ENCODE measurements at places on chromosomes 4 and X.

- no peak for DNase-seq
Observed at GRCh38 chr4:1629699-1630083, 54.4 kb downstream of the FAM53A start.

GRCh38 chr4:113040793-113041192, 8.7 kb upstream of the ANK2 start:
- no peak for DNase-seq

- DNase-seq = no peak
Observed at GRCh38 chr4:57191523-57192034, 81.4 kb upstream of the IGFBP7 start.

DNA sequence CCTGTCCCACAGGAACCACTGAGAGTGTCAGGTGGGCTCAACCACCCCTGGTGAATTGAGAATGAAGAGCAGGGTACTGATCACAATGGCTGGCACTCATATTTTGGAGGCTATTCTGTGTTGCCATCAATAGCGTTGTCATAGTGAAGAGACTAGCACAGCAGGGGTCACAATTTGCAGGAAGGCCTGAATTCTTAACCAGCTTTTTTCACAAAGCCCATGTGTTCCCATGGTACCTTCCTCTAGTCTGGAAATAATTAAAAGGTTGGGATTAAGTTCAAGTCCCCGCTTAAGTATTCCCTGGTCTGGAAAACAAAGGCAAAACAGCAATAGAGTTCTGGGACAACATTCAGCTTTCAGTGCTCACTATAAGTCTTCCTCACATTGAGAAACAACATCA, 1051.7 kb downstream of the C4orf33 start:
- DNase-seq = no peak

DNA sequence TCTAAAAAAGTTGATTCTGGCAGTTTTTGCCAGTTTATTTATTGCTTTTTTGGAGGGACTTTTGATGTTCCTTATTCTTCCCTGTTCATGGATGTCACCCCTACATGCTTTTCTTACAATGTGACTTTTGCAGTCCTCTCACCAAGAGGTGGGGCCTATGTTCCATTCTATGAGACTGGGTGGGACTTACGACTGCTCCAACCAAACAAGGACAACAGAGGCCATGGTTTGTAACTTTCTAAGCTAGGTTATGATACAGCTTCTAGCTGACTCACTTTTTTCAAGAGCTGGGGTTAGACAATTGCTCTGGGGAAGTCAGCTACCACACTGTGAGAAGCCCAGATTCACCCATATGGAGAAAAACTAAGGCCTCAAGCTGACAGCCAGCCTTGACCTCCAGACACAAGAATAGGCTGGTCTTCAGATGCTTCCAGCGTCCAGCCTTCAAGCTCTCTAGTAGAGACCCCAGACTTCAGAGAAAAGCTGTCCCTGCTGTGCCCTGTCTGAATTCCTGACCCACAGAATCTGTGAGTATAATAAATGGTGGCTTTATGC, 39.5 kb downstream of the ENOPH1 start:
- no peak for DNase-seq

DNA sequence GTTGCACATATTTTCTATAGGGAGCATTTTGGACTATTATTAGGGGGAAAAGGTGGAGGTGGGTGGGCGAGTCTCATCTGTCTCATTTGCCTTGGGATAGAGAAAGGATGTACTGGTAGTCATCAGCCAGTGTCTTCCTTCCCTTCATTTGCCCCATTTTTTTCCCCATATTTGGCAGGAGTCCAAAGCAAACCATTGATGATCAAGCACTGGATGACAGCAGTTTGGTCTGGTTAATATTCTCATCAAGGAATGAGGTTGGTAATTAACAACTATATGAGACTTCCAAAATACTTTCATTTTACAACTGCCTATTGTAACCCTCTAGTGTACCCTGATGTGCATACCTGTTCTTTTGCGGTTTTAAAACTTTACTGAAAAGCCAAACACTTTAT, 22.6 kb upstream of the IGFBP7 start:
- DNase-seq = no peak

- DNase-seq = peak; percentile 26
Observed at GRCh38 chrX:70030301-70030767, 19.4 kb downstream of the AWAT2 start.

DNA sequence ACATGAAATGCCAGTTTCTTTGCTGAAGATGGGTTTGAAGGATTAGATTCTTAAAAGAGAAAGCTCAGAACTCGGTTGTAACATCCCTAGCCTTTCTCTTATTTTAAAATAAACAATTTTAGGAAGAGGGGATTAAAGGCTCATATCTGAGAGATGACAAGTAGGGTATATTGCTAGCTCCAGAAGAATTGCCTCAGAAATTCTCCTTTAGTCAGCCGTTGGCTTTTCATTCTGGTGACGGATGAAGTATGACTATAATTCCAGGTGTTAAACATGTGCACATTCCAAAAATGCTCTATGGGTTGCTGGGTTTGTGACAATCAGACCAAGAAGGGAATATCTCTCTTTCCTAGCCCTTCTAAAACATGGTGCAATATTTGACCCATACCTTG, 17.8 kb downstream of the DKK2 start:
- no peak for DNase-seq

- no peak for DNase-seq
Observed at GRCh38 chrX:154056770-154057241, 37.1 kb upstream of the IRAK1 start.

DNA sequence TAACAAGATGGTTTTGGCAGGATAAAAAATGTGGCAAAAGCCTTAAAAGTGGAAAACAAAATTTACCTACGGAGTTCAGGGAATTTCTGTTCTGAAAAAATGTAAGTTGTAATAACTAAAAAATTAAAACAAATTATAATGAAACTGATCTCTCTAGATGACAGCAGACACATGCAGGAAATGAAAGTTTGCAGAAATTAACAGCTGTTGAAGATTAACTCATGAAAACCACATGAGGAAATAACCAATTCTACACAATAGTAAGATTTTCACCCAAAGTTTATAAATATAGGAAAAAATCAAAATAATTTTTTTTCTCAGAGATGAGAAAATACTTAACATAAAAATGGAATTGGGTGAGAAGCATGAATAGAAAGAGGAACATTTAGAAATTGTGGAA, 47.5 kb upstream of the UGT2B15 start:
- no peak for DNase-seq

GRCh38 chrX:154436983-154437752, at the start of gene GDI1:
GDI1 (plus strand) TSS chrX:154437154; CDS start chrX:154437255, 101 bp downstream.
- peak; percentile 27 for DNase-seq

GRCh38 chrX:41082783-41083182, 2.5 kb upstream of the USP9X start:
- no peak for DNase-seq

DNA sequence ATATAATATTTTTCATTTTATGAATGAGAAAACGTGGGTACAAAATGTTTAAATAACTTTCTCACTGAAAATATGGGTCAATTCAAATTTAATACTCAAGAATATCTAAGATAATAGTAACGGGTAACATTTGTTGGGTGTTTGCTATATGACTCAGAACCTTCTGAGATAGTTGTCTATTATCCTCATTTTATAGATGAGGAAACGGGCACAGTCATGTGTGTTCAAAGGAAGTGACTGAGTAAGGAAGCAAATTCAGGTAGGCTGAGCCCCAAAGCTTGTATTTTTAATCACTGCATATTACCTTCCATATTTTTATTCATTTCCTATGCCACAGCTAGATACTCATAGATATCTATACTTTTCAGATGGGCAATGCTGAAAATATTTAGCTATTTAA, 12.2 kb upstream of the CAMK2D start:
- DNase-seq = no peak

GRCh38 chrX:20434986-20435385, 168.3 kb upstream of the RPS6KA3 start:
- no peak for DNase-seq

GRCh38 chr4:172007889-172008288, 194.7 kb downstream of the GALNTL6 start:
- no peak for DNase-seq

- DNase-seq = no peak
Observed at GRCh38 chrX:103779141-103779789, 2.6 kb downstream of the PLP1 start.

- DNase-seq = no peak
Observed at GRCh38 chr4:16663732-16664131, 234.7 kb downstream of the LDB2 start.

DNA sequence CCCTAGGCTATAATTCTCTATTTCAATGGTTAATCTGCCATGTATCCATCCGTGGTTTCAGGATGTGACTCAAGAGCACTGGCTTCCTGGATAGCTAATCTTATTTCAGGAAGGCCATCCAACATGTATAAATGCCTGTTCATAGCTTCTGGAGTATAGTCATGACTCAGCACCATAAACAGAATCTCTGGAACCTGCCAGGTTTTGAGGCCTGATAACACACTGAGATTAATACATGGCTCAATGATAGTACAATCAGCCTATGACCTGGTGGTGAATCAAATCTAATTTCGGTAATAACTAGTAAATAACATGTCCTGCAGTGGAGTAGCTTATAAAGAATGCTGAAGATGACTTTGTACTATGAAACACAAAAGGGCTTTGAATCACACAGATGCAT, 5.7 kb upstream of the IL13RA2 start:
- DNase-seq = no peak

DNA sequence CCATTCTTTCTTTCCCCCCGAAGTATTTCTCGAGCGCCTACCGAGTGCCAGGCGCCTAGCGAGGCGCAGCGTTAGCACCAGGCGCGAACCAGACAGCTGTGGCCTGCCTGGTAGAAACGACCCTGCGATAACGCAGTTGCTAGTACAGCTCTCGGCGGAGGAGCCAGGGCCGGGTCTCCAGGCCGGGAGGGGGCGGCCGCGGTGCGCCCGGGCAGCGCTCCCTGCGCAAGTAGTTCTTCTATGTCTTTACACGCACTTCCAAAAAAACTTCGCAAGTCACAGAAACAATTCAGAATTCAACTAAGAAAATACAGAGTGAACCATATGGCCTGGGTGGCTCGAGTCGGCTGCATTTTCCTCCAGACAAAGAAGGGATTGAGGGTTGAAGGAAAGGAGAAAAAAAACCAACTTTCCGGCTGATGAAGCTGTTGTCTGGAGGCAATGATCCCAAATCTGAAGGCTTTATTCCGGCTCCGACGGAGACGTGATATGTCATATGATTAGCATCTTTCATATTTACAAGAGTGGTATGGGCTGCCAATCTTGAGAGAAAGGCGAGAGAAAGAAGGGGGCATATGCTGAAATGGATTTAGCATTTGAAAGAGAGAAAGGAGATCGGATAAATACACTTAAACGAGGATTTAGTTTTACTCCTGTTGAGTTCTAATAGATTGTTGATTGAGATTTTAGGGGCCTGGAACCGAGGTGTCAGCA, 7.2 kb upstream of the NEUROG2 start:
- DNase-seq = no peak

- DNase-seq = no peak
Observed at GRCh38 chr4:182370491-182370890, 127.3 kb downstream of the TENM3 start.

DNA sequence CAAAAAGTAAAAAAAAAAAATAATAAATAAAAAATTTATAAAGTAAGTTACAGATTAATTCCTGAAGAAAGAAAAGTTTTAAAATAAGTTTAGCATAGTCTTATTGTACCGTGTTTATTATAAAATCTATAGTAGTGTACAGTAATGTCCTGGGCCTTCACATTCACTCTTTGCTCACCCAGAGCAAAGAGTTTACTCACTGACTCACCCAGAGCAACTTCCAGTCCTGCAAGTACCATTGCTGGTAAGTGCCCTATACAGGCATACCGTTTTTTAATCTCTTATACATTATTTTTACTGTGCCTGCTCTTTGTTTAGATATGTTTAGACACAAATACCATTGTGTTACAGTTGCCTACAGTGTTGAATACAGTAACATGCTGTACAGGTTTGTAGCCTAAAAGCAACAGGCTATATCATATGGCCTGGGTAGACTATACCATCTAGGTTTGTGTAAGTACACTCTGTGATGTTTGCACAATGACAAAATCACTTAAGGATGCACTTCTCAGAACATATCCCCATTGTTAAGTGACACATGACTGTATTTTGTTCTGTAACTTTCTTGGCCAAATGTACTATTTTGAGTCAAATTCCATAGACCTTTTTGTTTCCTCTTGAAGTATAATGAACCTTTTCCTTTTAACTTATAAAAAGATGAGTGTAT, 199.0 kb upstream of the NUDT6 start:
- DNase-seq = no peak

GRCh38 chrX:115535844-115536243, 25.1 kb upstream of the PLS3 start:
- DNase-seq = no peak

DNA sequence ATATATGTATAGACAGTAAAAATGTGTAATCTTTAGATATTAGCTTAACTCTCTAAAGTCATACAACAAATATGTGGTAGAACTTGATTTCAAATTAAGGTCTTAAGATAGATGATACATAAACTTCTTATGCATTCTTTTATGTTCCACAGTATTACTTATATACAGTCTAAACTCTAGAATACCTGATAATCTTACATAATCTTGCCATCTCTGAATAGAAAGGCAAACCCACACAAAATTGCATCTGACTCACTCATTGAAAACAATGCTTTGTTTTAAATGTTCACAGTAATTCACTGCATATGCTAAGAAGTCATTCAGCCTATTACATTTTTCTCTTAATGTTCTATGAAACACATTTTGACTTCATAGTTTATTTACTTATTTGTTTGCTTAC, 10.1 kb downstream of the SULT1B1 start:
- no peak for DNase-seq

- DNase-seq = no peak
Observed at GRCh38 chr4:137768196-137768595, 235.9 kb upstream of the PCDH18 start.

GRCh38 chr4:141636082-141636770, at the start of gene IL15:
IL15 (plus strand) TSS chr4:141636583; CDS start chr4:141719465, 82,882 bp downstream.
- DNase-seq = peak; percentile 54

DNA sequence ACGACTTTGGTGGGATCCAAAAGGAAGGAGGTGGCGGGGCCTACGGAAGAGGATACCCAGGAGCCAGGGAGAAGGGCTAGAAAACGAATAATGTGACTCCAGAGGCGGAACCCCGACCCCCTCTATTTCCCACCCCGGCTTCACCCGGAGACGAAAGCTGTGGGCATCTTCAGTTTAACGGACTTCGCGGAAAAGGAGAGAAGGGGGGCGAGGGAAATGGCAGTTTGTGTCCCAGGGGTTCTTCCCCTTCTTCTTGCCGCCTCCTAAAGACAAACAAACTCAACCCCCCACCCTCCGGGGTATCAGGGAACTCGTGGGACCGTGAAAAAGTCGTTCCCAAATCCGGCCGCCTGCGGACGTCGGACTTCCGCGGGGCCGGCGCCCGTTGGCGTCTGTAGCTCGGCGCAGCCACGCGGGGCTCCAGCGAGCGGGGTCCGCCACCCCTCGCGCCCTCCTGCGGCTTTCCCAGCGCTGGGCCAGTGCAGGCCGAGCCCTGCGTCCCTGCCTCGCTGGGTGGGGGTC, 3.6 kb upstream of the LEF1 start:
- no peak for DNase-seq

DNA sequence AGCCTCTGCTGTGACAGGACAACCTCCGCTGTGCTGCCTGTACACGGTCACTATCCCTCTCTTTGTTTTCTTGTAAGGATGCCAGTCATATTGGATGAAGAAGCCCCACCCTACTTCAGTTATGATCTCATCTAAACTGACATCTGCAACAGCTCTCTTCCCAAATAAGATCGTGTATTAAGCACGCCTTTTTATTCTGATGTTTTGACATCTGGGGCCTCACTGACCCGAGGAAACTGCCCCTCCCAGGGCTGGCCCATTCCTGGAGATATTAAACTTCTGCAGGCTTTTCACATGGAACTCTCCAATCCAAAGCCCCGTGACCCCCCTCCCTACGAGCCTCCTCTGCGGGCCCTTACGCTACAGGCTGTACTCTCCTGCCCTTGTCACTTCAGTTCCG, 232.0 kb downstream of the ARHGAP10 start:
- DNase-seq = no peak
